ENCODE measurements at places on chromosomes 16 and 17. TPM values are rescaled to one million over a fixed set of nuclear protein-coding genes. Genes with fewer than 3 reads are reported as not detected.

SULT1A1 gene
- 26.9 TPM for total RNA-seq

- no peak for DNase-seq
Measured at GRCh38 chr17:35214192-35214591, 20.0 kb upstream of the SLC35G3 start.

DNA sequence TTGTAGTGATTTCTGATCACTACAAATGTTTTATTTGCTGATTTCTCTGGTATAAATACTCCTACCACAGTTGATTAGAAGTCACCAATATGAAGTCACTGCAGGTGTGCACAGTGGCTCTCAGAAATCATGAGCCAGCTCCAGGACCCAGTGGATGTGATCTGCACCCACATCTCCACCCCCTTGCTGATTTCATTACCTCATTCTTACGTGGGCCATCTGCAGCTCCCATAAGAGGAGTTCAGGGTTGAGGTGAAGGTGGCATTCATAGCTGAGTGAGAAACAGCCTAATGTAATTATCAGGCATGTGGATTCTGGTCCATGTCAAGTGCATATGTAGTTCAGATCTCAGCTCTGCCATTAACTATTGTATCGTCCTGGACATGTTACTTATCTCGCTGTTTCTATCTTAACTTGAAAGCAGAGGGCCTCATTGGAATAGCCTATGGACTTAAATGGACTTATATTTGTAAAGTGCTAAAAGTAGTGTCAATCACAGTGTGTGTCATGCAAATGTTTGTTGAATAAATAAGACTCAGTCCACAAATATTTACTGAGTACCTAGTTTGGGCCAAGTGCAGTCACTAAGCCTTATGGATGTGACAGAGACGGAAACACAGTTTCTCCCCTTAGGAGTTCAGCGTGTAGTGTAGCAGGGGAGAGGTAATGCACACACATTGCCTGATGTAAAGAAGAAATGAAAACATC lies 40.7 kb upstream of the ZKSCAN2 start:
- DNase-seq, result no peak

GRCh38 chr17:47717261-47717697 lies 15.8 kb upstream of the TBX21 start:
- DNase-seq, result no peak

DNA sequence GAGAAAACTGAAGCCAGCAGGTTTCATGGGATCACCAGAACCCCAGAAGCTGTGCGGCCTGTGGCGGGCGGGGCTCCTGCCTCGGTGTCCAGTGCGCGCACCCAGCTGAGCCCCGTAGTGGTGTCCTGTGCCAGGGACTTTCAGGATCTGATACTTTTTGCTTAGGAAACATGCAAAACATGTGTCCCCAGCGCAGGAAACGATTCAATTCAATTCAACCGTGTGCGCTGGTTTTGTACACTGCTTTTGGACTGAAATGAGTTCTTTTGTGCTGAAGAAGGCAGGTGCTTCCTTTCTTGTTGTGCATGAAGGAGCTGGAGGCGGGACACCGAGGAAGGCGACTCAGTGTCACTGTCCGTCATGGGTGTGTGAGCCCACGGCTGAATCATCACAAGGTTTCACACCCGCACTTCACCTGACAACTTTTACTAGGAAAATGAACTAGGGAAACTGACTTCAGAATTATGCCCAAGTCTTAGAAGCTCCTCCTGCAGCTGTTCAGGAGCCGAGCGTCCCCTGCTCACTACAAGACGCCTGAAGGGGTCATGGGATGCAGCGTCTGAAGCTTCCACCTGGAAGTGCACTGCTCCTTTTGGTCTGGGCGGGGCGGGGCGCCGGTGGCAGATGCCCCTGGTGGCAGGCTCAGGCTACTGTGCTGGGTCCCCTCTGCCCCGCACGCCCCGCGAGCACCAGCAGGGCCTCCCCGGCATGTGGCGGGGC lies 31.4 kb upstream of the ZNF750 start:
- no peak for DNase-seq

ALOXE3 gene
- total RNA-seq, result not detected

GRCh38 chr16:57999366-57999970 lies 1.0 kb downstream of the ZNF319 start:
- DNase-seq, result no peak

- peak; percentile 17 for DNase-seq
Measured at GRCh38 chr17:30905742-30906100, 317 bp downstream of the TEFM start.

GRCh38 chr17:72850410-72851118 lies 241.9 kb downstream of the SLC39A11 start:
- no peak for DNase-seq

DNA sequence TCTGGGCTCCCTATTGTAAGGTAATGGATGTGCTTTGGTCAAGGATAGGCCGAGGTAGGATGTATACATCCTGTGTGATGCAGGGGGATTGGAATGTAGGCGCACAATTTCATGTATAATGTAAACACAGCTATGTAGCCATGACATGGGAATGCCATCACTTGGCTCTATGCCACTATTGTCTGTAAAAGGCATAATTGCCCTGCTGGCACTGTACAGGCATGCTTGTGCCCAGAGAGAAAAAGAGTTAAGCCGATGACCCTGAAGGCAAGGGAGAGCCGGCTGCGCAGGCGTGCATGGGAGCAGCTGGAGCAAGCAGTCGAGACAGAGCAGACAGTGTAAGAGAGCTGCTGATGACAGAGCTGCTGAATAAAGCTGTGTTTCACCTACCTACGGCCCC lies 212.5 kb upstream of the CPHXL start:
- DNase-seq, result no peak

ZSCAN10 gene
- not detected for total RNA-seq

GRCh38 chr16:10652730-10653590 lies 41.8 kb downstream of the TEKT5 start:
- DNase-seq, result no peak

- DNase-seq, result no peak
Measured at GRCh38 chr17:78697554-78698343, 84.3 kb downstream of the CYTH1 start.

DHRS7C gene
- total RNA-seq, result 222 TPM

NT5C gene
- 31.7 TPM for total RNA-seq

DNA sequence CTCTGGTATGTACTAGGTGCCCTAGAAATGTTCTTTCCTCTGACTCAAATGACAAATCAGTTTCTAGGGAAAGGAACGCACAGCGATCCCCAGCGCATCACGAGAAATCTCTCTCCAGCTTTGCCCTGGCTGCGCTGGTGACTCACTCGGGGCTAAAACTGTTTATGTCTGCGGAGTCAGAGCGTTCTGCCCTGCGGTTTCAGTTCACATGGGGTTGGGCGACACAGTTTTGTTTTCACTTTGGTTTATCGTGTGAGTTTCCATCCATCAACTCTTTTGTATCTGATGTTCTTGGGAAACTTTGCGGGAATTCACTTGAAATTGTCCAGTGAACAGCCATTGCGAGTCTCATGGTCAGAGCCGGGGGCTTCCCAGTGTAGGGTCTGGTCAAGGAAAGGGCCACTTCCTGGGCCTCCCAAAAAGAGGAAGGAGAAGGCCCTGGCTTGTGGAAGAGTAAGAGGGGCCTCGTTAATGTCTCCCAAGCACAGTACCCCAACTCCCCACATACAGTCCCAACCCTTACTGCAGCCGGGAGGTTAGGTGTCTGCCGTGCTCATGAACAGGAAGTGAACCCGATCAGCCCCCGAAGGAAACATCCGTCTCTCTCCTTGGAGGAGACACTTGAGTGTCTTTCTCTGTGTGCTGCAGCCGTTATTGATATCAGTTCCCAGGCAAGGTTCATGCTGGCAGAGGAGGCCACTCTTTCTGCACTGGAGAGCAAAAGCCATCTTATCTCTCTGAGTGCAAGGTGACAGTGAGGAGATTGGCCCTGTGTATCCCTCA lies 643.2 kb downstream of the WWOX start:
- peak; percentile 21 for DNase-seq

GRCh38 chr17:6893382-6894205 lies 62.1 kb upstream of the TEKT1 start:
- DNase-seq, result peak; percentile 52

GRCh38 chr17:50561746-50562141 lies 1.2 kb downstream of the CACNA1G start:
- DNase-seq, result no peak
